ENCODE measurements at places on chromosomes 5 and 9. TPM values are rescaled to one million over a fixed set of nuclear protein-coding genes. Genes with fewer than 3 reads are reported as not detected.

GRCh38 chr9:130912932-130913598 is 16.5 kb upstream of the QRFP start:
- DNase-seq: peak; percentile 75

DNA sequence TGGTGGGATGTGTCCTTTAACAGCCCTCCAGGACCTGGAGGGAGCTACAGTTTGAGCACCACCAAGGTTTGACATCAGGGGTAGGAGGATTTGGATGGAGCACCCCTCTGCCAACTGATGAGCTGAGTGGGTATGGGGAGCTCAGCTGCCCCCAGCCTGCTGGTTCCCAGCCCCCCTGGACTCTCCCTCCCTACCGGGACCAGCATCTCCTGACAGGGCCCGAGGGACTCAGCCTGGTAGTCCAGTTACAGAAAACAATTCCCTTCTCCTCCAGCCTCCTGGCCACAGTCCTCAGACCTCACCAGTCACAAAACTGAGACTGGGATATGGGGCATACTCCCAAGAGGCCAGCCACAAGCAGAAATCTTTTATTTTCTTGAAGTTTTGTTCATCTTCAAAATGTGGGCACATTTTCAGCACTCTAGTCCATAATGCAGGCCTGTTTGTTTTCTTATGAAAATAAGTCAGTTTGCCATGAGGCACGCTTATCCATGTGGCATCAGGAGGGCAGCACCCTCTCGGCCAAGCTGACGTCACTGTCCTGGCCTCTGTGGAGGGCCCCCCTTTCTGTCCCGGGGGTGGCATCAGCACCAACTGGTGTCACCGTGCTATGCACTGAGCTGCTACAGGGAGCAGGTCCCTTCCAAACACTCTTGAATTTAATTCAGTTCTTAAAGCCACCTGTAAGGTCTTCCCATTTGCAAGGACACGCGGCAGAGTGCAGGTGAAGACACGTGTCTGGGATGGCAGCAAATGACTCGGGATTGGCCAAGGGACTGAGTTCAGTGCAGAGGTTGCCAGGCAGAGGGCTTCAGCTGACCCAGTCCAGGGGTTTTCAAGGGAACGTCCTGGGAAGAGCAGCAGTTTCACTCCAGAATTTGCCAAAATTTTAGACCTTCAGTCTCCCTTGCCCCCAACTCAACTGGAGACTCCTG is 187.6 kb downstream of the GADD45G start:
- DNase-seq: no peak

DNA sequence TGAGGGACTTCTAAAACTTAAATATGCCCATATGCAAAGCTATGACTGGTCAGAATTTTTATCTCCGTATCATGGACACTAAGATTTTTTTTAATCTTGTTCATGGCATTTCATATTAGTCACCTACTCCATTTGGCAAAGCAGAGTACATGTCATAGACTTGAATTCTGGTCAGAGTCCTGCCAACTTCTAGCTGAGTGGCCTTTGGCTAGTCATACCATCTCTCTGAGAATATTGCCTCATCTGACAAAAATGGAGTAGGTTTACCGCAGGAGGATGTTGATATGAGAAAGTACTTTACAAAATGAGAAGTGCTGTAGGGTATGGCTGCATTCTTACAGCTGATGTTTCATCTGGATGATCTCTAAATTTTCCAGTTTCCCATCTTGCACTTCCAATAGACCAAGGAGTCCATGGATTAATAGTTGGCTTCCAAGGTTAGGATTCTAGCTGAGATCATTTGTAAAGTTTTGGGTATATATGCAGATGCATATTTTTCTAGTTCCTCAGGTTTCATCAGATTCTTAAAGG is 150.8 kb upstream of the NR3C1 start:
- DNase-seq: peak; percentile 99

EIF4EBP3 gene
- total RNA-seq: 3.2 TPM

DNA sequence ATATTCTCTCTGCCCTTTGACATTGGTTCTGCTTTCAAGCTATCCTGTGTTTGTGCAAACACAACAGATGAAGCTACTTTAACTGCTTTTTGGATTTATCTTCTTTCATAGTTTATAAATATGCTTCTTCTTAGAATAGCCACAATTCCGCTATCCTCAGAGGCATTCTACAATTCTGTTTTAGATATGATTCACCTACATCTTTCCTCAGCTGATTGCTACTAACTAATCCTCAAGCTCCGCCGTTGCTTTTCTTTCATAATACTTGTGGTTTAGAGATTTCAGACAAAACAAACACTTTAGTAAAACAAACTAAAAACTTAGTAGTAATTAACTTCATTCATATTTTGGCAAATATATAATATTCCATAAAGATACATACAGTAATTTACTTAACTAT is 52.5 kb downstream of the ECPAS start:
- DNase-seq: no peak
